ENCODE measurements at places on chromosomes 3 and 15.

DNA sequence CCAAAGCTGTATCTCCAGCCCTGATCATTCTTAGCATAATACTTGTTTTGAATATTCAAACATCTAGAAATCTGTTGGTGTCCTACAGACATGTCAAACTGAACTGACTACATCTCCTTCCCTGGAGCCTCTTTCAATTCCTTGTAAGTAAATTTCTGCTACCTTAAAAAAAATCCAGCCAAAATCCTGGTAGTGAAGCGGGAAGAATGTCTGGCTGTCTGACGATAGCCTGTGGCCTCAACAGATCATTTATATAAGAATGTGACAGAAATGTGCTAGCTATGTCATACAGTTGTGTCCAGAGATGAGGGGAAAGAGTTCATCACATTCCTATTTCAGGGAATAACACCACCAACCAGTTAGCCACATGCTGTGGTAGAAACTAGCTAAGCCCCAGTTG, 18.6 kb upstream of the TM6SF1 start:
- DNase-seq = no peak

DNA sequence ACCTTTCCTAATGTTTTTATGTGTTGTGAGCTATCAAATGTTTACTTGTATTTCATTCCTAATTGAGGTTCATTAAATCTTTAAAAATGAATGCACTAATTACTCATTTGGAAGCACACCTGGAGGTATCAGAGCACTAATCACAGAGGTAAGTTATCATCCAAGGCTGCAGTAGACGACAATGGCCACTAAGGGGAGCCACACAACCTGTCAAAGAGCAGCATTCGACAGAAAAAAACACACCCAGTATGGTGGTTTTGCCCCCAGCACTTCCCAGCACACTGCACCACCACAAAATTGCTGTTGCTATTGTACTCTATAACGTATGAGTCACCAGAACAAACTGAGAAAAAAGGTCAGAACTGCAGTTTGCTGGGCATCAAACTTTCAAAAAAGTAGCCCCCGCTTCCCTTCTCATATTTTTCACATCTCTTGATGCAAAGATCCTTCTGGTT, 205.9 kb upstream of the IGF1R start:
- no peak for DNase-seq

- DNase-seq = no peak
Measured at GRCh38 chr3:133943031-133943535, 47.4 kb upstream of the RAB6B start.

GRCh38 chr3:132332508-132332907, 15.3 kb downstream of the ACP3 start:
- DNase-seq = no peak

GRCh38 chr15:69595009-69595791, 142.6 kb downstream of the RPLP1 start:
- DNase-seq = no peak

GRCh38 chr3:194756460-194756779, 70.7 kb downstream of the FAM43A start:
- no peak for DNase-seq

- DNase-seq = no peak
Measured at GRCh38 chr3:10721101-10721500, 94.9 kb upstream of the SLC6A11 start.

DNA sequence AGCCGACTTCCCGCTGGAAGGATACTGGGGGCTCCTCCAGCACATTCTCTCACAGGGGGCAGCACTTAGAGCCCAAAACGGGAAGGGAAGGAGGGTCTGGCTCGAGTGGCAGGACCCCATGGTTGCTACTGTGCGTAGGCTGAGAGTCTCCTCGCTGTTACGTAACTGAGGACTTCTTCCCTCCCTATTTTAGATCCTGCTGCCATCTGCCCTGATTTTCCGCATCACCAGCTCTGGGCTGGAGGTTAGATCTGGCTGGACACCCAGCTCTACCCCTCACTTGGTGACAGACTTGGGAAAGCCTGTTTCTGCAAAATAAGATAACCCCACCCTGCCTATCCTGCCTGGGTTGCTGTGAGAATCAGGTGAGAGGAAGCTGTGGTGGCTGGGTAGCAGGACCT, 47.7 kb downstream of the BDH1 start:
- DNase-seq = no peak

DNA sequence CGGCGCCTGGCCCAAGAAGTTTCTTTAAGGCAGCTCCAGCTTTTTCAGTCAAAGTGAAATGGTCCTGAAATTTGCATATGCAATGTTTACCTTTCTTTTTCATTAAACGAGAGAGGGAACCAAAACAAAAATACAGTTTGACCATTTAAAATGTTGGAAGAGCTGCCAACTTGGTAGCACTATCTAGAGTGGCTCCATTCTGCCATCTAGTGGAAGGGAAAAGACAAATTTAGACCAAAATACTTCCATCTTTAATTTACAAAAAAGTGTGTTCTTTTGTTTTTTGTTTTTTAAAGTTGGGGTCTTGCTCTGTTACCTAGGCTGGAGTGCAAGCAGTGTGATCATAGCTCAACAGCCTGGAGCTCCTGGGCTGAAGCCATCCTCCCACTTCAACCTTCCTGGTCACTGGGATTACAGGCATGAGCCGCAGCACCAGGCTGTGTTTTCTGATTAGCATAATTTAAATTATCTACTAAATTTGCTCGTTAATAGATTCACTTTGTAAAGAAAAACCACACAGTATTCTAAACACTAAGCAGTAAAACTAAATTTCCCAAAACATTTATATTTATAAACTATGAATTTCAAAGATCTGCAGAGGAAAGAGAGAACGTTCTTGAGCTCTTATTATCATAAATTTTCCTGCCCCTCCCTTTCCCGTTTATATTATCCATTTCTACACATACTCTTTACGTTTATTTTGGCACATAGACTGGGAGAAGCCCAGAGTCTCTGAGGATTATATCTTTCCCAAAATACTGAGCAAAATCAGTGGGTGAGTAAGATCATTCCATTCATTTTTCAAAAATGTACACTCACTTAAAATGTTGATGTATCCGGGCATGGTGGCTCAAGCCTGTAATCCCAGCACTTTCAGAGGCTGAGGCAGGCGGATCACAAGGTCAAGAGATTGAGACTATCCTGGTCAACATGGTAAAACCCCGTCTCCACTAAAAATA, 15.4 kb upstream of the RFC4 start:
- DNase-seq = no peak

- DNase-seq = no peak
Measured at GRCh38 chr3:109362823-109363222, 25.5 kb upstream of the DPPA4 start.

GRCh38 chr3:111080413-111080812, 8.8 kb downstream of the NECTIN3 start:
- no peak for DNase-seq

GRCh38 chr15:57427367-57427821, 51.1 kb downstream of the CGNL1 start:
- DNase-seq = no peak

DNA sequence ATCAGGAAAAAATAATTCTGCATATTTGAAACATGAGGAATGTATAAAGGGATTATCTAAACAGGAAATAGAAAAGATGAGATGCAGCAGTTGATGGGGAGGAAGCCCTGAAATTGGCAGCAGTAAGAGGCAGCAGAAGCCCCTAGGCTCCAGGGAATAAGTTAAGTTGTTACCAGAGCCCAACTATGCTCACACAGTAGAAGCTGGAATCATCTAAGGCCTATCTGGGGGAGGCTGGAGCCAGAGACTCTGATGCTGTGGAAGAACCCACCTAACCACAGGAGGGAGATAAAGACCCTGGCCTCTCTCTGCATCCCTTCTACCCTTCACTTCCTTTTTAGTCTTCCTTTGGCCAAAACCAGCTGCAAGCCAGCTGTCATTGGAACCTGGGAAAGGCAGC, 519.7 kb downstream of the DIPK2A start:
- no peak for DNase-seq

DNA sequence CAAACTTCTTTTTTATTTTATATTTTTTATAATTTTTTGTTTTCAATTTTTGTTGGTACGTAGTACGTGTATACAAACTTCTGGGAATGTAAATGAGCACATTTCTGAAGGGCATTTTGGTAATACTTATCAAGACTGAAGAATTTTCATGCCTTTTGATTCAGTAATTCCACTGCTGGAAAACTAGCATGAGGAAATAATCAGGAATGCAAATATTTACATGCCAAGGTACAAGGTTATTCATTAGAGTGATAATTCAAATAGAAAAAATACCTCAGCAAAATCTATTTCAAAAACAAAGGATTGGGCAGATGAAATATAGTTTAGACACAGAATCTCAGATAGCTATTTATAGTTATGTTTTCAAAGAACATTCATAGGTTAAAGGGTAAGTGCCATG, 128.7 kb downstream of the DMXL2 start:
- DNase-seq = no peak

GRCh38 chr3:52534281-52535183, 875 bp upstream of the NT5DC2 start:
- no peak for DNase-seq

GRCh38 chr15:67121644-67122605, 56.5 kb downstream of the SMAD3 start:
- no peak for DNase-seq

GRCh38 chr15:43529587-43530345, 12.4 kb downstream of the MAP1A start:
- no peak for DNase-seq

GRCh38 chr3:36595511-36595910, 168.8 kb downstream of the DCLK3 start:
- no peak for DNase-seq

- no peak for DNase-seq
Measured at GRCh38 chr3:45968706-45969105, 25.4 kb downstream of the CXCR6 start.

- DNase-seq = no peak
Measured at GRCh38 chr3:29493109-29493508, 212.2 kb downstream of the RBMS3 start.

DNA sequence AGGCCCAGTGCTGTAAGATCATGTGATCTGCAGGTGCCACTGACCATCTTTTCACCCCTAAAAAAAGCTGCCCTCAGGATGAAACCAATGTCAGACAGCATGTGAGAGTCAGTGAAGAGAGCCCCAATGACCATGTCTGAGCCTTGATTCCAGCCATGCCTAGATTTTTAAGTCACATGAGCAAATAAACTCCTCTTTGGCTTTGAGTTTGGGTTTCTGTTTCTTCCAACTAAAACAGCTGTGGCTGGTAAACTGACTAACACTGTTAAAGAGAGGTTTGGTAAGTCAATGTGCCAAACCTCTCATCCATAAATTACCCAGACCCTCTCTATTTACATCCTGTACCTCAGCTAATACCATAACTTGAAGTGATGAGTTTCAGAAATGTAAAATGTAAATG, 8.3 kb downstream of the MYO5A start:
- no peak for DNase-seq

GRCh38 chr15:91508633-91509032, 344.9 kb upstream of the SLCO3A1 start:
- no peak for DNase-seq

Measured in esophagus squamous epithelium (tissue), 5 donors.